ENCODE measurements at places on chromosomes 12 and 14. TPM values are rescaled to one million over a fixed set of nuclear protein-coding genes. Genes with fewer than 3 reads are reported as not detected.

DNA sequence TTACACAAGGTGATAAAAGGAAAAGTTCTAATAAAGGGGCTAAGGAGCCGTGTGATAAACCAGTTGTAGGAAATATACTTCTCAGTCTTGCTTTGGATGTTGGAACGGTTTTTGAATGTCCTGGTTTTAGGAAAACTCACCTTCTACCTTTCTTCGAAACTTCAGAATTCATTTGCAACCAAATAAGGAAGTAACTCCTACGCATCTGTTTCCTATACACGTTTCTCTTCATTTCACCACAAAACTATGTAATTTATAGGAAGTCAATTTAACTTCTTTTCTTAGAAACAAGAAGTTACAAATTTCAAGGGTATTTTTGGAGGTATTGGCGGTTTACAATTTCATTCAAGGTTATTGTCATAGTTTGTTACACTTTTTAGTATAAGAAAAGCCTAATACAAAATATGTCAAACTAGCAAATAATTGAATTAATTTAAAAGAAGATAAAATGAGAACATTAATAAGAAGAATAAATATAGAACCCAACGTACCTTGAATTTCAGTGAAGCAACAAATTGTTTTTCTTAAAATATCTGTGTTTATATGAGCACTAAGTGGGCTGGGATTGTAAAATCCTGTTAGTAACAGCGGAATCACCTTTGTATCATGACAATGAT, 33.2 kb upstream of the CD69 start:
- DNase-seq: no peak

The CSRP2 gene
- 98.6 TPM for total RNA-seq

GRCh38 chr12:119229837-119230236, 51.1 kb downstream of the HSPB8 start:
- no peak for DNase-seq

The COX8C gene
- not detected for total RNA-seq

The OAS2 gene
- 9.7 TPM for total RNA-seq

GRCh38 chr14:68774771-68775613, 17.9 kb downstream of the ZFP36L1 start:
- no peak for DNase-seq

- DNase-seq: no peak
Measured at GRCh38 chr12:92634730-92635129, 68.1 kb upstream of the PLEKHG7 start.

DNA sequence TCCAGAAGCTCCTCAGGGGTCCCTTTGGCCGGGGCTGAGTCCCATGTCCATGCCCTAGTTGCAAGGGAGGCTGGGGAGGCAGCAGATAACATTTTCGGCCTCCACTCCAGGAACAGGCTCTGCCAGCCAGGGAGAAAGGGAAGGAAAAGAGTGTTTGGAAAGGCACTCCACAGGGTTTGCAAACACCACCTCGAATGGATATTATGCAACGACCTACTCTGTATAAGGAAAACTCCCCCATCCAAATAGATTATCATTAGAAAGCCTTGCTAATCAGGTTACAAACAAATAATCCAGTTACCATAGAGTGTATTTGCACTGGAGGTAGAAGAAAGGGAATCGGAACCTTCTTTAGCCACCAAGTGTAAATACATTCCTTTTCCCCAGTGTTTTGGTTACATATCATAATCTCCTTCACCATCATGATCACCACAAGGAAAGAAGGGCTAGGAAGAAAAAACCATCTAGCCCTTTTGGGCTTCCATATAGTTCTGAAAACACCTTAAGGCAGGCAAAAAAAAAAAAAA, 40.4 kb downstream of the TMCC3 start:
- DNase-seq: no peak

The CPNE6 gene
- total RNA-seq: 8.8 TPM

The MYH6 gene
- not detected for total RNA-seq

The LTB4R2 gene
- total RNA-seq: 27.3 TPM

- DNase-seq: no peak
Measured at GRCh38 chr12:68237619-68238018, 12.0 kb upstream of the IL26 start.

- DNase-seq: no peak
Measured at GRCh38 chr14:101586531-101587430, 25.5 kb downstream of the DIO3 start.

- DNase-seq: no peak
Measured at GRCh38 chr14:50139192-50139591, 22.8 kb upstream of the VCPKMT start.

DNA sequence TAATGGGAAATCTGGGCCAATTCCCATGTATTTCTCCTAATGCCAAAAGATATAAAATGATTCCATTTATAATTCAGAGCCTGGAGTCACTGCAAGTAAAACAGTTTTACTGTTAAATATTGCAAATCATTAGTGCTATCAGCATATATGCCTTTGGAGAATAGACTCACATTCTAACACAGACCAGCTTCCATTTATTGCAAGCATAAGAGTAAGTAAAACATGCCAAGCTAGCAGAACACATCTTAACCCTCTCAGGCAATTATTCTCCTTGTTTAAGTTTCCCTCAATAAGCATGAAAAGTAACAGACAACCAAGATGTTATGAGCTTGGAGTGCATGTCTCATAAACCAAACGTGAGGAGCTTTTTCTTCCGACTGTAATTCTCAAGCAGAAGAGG, 173.9 kb upstream of the GRIP1 start:
- DNase-seq: no peak

- DNase-seq: no peak
Measured at GRCh38 chr14:23322568-23323517, 1.6 kb downstream of the PABPN1 start.

- DNase-seq: no peak
Measured at GRCh38 chr12:48334808-48335207, 15.9 kb downstream of the ZNF641 start.

GRCh38 chr14:37081218-37081617, 91.2 kb downstream of the SLC25A21 start:
- DNase-seq: no peak

GRCh38 chr14:39310051-39310450, 76.3 kb downstream of the MIA2 start:
- DNase-seq: no peak

The VWF gene
- total RNA-seq: 193 TPM

DNA sequence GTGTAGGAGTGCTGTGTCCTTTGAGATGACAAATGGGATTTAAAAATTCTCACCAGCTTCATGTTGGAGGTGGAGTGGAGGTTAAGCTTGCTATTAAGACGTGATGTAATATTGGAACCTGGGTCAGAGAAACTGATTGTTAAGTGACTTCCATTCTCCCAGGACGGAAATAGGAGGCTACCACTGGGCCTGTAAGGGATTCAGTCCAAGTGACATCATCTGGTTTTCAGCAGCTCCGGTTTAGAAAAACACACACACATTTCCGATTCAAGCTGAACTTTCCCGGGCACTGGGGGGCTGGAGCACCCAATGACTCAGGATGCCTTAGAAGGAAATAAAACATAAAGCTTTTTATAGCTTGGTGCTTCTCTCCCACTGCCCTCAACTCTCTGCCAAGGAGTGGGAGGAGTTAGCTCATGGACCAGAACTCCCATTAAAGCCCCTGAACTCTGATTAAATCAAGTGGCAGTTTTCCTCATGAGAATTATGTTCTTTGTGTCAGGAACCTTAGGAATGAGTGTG, 12.4 kb downstream of the CALM1 start:
- DNase-seq: peak; percentile 28

DNA sequence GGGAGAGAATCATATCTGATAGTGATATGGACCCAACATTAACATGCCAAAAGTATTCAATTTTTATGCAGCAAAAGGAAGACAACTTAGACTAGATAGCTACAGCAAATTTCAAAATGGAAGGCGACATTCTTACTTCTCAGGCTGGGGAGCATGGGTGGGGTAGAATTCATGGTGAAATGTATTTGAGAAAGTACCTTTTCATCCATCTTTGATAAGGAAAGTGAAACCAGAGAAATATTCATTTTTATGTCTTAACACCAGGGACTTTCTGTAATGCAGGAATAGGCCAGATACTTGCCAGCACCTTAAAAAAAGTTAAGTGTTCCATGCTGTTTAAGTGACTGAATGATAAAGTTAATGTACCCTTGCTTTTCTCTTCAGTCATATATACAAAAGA, 13.4 kb downstream of the BTG1 start:
- DNase-seq: no peak

DNA sequence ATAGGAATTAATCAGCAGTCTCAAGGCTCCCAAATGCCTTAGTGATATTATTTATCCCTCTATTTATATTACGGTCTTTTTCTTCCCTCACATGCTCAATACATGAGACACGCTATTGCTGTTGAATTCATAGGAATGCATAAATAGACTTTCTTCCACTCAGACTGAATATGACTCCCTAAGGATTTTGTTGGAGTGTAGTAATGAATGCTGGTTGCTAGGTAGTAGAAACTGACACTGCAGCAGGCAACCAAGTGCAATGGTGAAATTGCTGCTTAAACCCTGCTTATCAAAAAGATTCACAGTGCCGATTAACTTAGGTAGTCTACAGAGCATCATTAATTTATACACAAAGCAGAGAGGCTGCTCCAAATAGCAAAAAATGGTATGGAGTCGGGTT, 168.2 kb downstream of the KCNC2 start:
- DNase-seq: no peak

- DNase-seq: peak; percentile 34
Measured at GRCh38 chr12:107296681-107297089, 203.3 kb upstream of the CRY1 start.

GRCh38 chr12:2544230-2544629, 250.5 kb upstream of the FKBP4 start:
- DNase-seq: no peak

The AMN gene
- total RNA-seq: 1.6 TPM

DNA sequence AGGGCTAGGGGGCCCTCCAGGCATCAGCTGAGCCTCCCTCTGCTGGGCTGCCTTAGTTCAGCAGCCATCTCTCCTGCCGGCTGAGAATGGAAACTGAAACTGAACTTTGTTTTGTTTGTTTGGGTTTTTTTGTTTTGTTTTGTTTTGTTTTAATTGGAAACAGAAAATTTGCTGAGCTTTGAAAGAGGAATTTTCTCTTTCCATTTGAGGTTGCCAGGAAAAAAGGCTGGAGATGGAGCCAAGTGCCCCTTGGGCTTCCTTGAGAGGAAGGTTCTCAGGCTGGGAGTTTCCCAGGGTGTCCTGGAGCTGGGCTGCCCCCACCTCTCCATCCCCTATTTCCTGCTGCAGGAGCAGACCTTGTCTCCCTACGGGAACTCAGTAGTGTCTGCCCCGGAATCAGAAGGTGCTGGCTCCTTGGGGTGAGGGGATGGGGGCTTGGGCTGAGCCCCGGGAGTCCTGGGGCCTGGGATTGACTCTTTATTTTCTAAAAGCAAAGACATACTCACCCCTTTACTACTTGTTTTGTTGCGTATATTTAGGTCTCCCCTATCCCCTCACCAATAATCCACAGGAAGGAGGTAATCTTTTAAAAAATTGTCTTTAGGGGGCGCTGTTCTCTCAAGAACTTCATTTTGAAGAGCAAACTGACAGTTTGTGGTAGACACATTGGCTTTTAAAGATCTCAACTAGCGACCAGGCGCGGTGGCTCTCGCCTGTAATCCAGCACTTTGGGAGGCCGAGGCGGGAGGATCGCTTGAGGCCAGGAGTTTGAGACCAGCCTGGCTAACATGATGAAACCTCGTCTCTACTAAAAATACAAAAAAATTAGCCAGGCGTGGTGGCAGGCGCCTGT, 21.3 kb upstream of the OASL start:
- DNase-seq: no peak

GRCh38 chr12:40170593-40170992, 54.2 kb upstream of the LRRK2 start:
- DNase-seq: no peak

Data from prostate gland (tissue), 2 donors.